ENCODE measurements at places on chromosomes 4 and X.

GRCh38 chrX:40573763-40574162, 7.0 kb upstream of the ATP6AP2 start:
- no peak for DNase-seq

- DNase-seq, result no peak
Observed at GRCh38 chr4:66855956-66856355, 689.3 kb downstream of the CENPC start.

DNA sequence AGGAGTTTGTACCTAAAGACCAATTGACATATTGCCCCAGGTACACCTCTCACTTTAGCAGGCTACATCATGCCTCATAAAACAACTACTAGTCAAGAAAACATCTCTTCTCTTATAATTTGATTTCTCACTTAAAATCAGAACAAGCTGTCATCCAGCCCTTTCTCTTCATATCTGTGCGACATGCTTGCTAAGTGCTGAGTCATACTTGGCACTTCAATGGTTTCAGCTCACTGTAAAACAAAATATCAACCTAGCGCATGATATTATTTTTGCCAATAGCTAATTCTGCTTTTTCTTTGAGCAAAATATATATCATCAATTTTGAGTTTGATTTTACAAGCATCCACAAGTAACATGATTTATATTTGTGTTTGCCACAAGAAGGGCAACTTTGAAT, 27.9 kb upstream of the FUNDC1 start:
- DNase-seq, result no peak

GRCh38 chrX:42028109-42028508, 104.8 kb upstream of the CASK start:
- no peak for DNase-seq

DNA sequence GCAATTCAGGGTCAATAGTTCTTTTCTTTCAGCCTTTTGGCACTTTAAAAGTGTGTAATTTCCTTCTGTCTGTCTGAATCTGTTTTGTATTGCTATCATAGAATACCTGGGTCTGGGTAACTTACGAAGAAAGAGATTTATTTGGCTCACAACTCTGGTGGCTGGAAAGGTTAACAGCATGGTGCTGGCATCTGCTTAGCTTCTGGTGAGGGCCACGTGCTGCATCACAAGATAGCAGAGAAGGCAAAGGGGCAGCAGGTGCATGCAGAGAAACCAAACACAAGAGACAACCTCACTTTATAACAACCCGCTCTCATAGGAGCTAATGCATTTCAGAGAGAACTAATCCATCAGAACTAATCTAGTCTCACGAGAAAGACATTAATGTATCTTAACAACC, 18.8 kb downstream of the RGN start:
- no peak for DNase-seq

DNA sequence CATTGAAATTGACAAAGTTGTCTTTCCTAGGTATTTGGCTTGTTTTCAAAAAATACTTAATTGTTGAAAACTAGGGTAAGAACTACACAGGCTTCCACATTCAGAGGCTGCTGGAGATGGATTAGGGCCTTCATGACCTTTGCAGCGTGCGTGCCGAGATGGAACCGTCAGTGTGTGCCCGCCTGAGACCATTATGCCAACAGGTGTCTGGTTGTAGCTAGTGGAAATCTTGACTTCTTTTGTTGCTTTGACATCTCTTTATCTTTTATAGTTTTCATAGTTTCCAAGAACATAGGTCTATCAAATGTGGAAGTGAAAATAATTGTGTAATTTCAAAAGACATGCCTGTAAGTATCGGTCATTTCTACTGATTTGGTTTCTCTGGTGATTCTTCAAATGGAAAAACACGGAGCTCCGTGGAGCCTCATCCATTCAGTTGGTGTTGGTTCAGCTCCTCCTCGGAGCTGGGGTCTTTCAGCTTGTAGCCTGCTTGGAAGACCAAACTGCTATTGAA, 38.9 kb upstream of the CLCN4 start:
- DNase-seq, result no peak

DNA sequence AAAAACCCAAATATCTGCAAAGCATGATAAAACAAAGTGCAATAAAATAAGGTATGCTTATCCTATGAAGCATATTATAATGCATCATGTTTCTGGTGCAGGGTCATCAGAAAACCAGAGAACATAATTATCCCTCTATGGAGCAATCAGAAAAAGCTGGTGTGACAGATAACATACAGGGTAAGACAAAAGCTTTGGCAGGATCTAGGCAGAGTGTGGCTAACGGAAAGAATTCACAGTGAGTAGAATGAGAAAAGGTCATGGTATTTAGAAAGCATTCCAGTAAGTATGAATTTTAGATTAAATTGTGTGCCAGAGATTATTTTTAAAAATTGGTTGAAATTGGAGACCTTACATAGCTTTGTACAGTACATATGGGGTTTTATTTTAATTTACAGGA, 29.0 kb upstream of the UGT2B4 start:
- DNase-seq, result peak; percentile 63

GRCh38 chrX:136250191-136251040, 784 bp downstream of the MAP7D3 start:
- no peak for DNase-seq

DNA sequence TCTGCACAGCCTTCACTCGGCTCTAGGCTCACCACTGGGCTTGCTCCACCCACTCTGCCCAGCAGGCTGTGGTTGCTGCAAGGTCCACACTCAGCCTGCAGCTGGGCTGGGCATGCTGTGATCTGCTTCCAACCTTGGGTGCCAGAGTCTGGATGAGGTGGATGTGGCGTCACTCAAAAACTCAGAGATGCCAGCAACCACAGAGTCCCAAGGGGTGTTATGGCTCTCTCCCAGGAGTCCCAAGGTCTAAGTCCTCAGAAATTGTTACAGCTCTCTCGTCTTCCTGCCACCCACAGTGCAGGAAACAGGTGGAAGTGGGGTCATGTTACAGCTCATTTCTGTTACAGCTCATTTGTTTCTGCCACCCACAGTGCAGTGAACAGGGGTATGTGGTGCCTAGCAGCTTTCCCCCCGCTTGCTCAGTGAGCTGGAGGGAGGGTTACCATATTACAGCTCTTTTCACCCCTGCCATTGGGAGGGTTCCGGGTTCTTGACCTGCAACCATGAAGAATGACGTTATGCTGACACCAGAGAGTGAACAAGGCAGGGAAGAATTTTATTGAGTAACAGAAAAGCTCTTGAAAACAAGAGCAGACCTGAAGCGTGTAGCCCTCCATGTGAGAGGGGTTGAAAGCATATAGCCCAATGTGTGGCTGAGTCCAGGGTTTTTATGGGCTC, 893.9 kb downstream of the PCDH7 start:
- DNase-seq, result no peak

- DNase-seq, result no peak
Observed at GRCh38 chr4:38495446-38495845, 168.6 kb upstream of the KLF3 start.

- DNase-seq, result no peak
Observed at GRCh38 chr4:145823743-145824142, 114.9 kb downstream of the ZNF827 start.

DNA sequence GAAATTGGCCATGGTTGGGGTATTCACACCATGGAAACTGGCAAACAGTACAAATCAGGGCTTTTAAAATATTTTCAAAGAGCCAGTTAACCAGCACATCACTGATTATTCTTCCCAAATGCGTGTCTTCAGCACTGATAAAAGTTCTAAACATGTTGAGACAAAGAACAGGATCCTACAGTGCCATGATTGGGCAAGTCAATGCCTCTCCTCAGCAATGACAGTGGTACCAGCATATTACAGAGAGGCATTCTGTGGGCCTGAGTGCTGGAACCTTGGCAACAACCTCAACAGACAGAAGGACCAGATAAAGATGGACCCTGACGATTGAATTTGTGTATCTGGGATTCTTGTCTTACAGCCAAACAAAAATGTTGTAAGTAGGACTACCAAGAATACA, 108.9 kb downstream of the EFHC2 start:
- no peak for DNase-seq

DNA sequence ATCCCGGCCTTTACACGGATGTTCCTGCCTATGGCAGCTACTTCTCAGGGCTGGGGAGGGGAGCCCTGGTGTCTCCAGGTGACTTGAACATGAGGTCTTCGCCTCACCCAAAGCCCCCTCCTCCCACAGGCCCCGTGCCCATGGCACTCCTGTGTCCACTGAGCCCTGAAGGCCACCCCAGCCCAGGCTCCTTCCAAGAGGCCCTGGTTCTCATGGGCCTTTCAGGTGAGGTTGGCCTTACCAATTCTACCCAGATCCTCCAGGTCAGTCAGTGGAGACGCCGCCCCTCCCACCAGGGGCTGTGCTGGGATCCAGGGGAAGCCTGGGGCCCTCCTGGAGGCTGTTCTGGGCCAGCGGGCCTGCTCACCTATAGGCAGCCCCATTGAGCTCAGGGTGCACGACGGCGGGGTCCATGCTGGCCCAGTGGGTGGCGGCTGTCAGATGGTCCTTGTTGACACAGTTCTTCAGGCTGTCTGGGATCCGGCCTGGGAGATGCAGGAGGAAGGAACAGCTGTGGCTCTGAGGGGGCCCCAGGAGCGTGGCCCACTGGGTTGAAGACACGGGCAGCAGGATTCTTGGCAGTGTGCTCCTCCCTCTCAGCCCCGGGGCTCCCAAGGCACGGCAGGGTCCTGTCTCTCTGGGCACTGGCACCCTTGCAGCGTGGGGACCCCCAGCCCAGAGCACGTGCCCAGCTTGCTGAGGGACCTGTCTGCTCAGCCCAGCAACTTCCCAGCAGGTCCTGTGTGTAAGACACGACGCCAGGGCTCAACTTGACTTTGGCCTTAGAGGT, 36.2 kb downstream of the CTBP1 start:
- DNase-seq, result no peak

DNA sequence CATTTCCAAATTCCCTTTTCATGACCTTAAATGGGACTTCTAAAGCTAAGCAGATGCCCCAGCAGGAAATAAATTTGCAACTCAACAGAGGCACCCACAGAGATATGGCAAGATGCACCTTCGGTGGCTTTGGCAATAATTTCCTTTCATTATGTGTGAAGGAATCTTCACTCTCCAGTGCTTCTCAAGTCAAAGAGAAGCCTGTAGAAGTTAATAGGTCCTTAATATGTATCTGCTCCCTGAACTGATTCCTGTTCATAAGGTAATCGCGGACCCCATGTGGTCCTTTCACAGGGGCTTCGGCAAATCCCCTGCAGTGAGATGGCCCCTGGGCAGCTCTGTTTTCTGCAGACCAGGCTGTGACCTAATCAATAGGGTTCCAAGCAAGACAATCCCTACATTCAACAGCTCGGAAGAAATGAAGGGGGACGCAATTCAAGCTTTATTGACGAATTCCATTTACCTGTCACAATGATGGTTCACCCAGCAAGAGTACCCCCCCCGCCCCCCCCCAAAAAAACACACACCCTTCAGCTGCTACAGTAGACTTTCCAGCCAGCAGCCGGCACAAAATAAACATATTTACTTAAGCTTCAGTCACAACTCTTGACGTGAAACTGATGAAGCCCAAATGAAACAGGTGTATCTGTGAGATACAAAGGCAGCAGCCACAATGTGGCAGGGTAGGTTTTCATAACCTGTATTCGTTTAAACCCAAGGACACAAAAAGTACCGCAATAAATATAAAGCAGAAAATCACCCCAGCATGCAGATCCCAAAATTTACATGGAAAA, 35.3 kb downstream of the FAT1 start:
- DNase-seq, result no peak

- DNase-seq, result peak; percentile 9
Observed at GRCh38 chr4:1767061-1767769, 25.9 kb upstream of the FGFR3 start.

DNA sequence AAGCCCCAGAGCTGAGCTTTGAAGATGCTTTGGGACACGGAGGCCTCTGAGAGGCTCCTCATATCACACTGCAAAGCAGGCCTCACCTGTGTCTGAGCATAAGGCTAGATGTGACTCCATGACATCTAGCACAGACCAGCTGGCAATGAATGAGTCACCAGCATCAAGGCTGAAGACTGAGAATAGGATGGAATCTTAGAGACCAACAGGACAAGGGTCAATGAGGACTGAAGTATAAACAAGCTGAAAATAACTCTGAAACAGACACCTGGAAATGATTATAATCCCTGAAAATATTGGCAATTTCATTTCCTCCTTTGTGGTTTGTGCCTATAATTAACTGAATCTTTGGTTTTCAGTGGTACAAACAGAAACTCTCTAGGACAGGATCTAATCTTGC, 87.1 kb upstream of the PRPS1 start:
- DNase-seq, result no peak

DNA sequence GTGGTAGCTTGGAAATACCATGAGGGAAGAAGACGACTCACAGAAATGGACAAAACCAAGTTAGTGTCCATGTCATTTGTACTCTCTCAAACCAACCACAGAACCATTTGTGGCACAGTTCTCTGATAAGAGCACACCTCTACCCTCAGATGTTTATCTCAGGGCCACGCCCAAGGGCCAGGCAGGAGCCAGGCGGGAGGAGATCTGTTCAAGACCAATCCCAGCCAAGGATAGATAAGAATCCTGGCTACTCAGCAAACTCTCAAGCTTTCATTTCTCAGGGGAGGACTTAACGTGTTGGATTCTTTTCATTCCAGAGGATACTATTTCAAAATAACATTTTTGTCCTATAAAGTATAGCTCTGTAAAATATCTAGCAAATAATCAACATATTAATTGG, 95.0 kb downstream of the NYX start:
- DNase-seq, result peak; percentile 14

DNA sequence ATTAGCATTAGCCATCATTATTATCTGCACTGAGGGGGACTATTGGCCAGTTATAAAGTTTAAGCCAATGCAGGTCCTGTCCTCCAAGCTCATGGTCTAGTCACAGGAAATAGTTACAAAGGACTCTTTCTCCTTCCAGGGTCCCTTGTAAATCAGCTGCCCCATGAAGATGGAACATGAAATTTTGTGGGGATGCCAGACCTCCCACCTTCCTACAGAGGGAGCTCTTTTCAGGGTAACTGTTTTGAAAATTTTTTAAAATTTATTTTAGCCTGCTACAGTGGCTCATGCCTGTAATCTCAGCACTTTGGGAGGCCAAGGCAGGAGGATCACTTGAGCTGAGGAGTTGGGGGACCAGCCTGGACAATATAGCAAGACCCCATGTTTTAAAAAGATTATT, 124.4 kb upstream of the SLC34A2 start:
- no peak for DNase-seq

DNA sequence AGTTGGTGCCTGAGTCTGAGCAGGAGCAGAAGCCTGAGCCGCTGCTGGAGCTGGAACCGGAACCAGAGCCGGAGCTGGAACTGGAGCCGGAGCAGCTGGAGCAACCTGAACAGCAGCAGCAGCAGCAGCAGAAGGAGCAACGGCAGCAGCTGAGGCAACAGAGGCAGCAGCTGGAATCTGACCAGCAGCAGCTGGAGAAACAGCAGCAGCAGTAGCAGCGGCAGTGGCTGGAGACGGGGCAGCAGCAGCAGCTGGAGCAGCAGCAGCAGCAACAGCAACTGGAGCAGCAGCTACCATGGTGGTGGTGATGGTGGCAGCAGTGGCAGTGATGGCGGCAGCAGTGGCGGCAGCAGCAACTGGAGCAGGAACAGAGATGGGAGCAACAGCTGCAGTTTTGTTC, 61.5 kb downstream of the AMOT start:
- no peak for DNase-seq

DNA sequence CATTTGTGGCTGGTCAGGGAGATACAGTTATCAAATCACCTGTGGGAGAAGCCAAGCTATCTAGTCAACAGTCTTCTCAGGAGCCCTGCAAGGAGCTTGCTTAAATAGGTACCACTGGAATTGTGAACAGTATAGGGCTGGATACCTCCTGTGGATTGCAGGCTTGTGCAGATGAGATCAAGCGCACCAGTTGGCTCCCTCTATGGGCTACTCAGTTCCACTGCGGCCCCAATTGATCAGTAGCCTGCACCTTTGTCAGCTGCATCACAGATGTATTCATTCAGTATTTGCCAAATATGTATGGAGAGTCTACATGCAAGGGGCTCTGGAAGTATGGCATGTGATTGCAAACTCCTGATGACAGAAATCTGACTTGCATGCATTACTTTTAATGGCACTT, 28.6 kb downstream of the TEX13A start:
- peak; percentile 13 for DNase-seq

All from fibroblast of skin of abdomen (primary cell).